Activated CD8-positive, alpha-beta T cell treated with anti-CD3 and anti-CD28 coated beads for 36 hours (primary cell): ENCODE measurements at places on chromosomes 6 and 20. TPM values are rescaled to one million over a fixed set of nuclear protein-coding genes. Genes with fewer than 3 reads are reported as not detected.

CCN6 gene
- not detected for total RNA-seq

SPATS1 gene
- not detected for total RNA-seq

CCDC170 gene
- total RNA-seq: not detected

NKX2-2 gene
- total RNA-seq: not detected

C20orf204 gene
- total RNA-seq: 4.7 TPM

VSTM2L gene
- total RNA-seq: not detected

NHLRC1 gene
- total RNA-seq: 0.18 TPM

CST7 gene
- total RNA-seq: 49.3 TPM

KIAA1755 gene
- total RNA-seq: not detected

SLC16A10 gene
- 11.5 TPM for total RNA-seq

BFSP1 gene
- 0.18 TPM for total RNA-seq

RRBP1 gene
- 35.9 TPM for total RNA-seq

DLL1 gene
- 1.9 TPM for total RNA-seq

LY6G6C gene
- total RNA-seq: not detected

KCNQ5 gene
- 14.9 TPM for total RNA-seq

MACROD2 gene
- total RNA-seq: not detected

TRIM10 gene
- not detected for total RNA-seq

POLR3F gene
- total RNA-seq: 8.8 TPM

HLA-DQB2 gene
- total RNA-seq: 0.60 TPM

CCN5 gene
- total RNA-seq: not detected
